ENCODE measurements at places on chromosomes 12 and 14.

DNA sequence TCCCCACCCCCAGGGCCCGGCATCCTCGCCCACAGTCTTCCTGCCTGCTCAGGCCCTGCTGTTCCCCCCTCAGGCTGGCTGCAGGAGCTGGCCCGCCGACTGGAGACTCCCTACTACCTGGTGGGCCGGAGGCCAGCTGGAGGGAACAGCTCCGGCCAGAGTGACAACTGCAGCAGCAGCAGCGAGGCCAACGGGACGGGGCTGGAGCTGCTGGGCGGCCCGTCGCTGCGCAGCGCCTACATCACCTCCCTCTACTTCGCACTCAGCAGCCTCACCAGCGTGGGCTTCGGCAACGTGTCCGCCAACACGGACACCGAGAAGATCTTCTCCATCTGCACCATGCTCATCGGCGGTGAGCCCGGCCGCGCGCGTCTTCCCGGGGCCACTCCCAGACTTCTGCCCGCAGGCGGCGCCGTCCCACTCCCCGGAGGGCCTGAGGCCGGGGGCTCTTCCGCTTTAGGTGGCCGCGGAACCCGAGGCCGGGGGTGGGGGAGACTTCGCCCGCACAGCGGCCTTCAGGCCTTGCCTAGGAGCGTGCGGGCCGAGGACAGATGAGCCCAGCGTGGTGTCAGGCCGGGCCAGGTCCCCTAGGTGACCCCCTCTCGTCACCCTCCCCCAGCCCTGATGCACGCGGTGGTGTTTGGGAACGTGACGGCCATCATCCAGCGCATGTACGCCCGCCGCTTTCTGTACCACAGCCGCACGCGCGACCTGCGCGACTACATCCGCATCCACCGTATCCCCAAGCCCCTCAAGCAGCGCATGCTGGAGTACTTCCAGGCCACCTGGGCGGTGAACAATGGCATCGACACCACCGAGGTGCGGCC, 10.2 kb downstream of the KCNH3 start:
- no peak for DNase-seq

DNA sequence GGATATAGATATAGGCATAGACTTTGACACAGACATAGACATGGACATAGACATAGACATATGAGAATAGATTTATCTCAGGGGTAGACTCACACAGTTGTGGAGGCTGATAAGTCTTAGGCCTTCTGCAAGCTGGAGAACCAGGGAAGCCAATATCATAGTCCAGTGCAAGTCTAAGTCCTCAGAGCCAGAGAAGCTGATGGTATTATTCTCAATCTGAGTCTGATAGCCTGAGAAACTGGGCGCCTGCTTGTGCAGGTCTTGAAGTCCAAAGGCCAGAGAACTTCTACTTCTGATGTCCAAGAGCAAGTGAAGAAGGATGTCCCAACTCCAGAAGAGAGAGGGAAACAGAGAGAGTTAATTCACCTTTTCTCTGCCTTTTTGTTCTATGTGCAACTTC, 476.5 kb downstream of the SLC6A15 start:
- no peak for DNase-seq

DNA sequence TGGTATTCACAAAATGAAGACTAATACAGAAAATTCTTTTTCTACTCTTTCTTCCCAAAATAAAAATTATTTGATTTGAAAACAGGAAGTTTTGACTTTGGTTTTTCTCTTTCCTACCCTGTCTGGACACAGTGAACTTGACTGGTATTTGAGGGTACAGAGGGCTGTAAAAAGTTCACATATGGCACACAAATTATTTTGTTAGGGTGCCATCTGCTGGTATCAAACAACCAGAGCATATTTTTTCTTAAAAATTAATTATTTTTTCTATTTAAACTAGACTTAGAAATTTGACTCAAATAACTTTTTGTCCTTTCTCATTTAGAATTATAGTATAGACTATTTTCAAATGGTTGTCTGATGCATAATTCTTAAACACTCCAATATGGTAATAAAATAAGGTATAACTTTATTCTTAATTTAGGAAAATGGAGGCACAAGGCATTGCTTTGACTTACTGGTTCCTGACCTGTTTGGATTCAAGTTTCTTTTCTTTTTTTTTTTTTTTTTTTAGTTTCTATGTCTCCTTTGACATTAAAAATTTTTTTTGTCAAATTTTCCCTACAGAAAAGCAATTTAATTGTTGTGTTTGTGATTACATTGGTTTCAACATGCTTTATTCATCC, 390.6 kb downstream of the PRKD1 start:
- DNase-seq = no peak

DNA sequence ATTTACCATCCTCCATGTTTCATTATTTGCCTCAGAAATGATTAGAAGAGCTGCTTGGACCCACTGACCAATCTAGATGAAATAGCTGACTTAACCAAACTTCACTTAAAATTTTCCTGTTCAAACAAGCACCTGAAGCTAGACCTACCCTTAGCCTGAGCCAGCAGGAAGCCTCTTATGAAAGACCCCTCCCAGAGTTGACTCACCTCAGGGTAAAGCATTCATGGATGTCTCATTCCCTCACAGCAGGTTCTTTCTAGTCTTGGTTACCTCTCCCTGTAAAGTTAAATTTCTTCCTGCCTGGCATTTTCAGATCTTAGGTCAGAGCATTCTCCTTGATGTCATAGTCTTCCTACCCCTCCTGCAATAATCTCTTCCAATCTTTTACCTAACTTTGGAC, 1209.8 kb downstream of the FLRT2 start:
- no peak for DNase-seq

- DNase-seq = no peak
Observed at GRCh38 chr12:26281320-26281719, 85.9 kb downstream of the SSPN start.

DNA sequence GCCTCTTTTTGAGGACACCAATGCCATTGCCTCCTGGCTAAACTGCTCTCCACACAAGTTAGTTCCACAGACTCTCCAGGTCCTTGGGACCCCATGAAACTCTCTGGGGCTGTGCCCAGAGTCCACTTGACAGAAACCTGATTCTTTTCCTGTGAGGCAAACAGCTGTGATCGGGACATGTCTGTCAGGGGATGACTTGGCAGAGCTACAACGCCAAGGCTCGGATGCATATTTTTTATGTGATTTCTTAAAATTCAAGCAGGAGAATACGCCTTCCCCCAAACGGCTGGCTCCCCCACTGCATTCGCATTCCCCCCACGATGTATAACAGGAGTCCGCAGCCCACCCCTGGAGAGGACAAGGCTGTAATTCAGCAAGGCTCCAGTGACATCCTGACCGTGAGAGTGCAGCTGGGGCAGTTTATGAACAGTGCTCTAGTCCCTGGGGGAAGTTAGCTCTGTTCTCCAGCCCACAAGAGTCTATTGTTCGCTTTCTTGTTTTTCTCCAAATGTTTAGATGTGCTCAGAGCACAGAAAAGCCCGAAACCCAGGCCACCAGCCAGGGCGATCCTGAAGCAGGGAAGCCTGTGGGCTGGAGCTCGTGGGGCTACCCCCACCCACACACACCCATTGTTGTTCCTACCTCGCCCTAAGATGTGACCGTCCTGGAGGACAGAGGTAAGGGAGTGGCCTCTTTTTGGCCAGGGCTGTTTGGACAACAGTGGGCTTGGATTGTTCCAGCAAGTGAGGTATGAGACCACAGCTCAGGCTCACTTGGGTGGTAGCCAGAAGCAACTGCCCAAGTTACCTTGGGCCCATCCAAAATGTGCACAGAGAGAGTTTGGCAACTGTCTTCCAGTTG, 159.5 kb downstream of the ZFP36L1 start:
- DNase-seq = no peak

DNA sequence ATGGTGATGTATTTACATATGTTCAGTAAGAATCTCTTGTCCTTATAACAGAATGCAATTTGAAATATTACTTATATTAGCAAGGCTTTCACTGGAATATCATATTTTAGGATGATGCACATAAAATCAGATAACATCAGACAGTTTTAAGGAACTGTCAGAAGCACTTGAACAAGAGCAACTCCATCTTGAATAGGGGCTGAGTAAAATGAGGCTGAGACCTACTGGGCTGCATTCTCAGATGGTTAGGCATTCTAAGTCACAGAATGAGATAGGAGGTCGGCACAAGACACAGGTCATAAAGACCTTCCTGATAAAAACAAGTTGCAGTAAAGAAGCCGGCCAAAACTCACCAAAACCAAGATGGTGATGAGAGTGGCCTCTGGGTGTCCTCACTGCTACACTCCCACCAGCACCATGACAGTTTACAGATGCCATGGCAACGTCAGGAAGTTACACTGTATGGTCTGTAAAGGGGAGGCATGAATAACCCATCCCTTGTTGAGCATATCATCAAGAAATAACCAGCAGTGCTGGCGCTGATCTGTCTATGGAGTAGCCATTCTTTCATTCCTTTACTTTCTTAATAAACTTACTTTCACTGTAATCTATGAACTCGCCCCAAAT, 27.6 kb upstream of the ETV6 start:
- peak; percentile 11 for DNase-seq

DNA sequence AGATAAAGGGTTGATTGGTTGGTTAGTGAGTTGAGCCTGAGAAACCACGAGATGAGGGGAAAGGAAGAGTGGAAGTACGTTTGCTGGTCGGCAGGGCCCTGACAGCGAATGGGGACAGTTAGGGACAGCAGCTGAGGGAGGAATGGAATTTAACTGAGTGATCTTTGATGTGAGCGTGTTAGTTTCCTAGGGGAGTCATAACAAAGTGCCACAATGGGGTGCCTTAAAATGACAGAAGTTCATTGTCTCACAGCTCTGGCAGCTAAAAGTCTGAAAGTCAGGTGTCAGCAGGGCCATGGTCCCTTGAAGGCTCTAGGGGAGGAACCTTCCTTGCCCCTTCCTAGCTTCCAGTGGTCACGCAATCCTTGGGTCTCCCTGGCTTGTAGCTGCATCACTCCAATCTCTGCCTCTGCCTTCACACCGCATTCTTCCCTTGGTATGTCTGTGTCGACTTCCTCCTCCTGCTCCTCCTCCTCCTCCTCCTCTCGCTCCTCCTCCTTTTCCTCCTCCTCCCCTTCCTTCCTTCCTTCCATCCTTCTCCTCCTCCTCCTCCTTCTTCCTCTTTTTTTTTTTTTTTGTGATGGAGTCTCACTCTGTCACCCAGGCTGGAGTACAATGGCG, 26.0 kb upstream of the RIN3 start:
- no peak for DNase-seq

DNA sequence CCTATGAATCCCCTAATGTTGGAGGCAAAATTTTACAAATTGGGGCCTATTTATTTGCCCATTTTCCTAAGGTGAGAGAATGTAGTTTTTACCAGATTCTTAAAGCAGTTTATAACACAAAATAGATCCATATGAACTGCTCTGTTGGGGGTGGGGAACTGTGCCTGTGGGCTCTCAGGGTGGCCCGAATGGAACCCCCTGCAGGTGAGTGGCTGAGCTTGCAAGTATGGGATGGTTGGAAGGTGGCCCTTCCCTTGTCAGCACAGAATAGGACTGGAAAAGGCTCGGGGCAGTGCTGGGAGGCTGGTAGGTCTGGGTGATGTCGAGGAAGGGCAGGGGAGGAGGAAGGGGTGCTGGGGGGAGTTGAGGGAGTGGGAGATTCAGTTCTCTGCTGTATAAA, 4.9 kb downstream of the VSX2 start:
- no peak for DNase-seq

DNA sequence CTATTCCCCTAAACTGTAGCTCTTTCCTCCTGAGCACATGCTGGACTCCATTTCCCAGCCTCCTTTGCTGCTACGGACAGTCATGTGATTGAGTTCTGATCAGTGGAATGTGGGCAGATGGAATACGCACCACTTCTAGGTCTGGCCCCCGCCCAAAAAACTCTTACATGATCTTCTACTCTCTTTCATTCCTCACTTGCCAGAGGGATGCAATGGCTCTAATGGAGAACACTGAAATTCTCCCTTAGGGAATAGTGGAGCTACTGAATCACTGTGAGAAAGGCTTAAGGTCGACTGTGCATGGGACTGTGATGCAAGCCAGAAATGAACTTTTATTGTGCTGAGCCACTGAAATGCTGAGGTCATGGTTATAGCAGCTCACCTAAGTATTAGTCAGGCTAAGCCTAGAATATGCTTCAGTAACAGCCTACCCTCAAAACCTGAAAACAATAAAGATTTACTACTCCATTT, 13.0 kb upstream of the TMED2 start:
- DNase-seq = no peak

DNA sequence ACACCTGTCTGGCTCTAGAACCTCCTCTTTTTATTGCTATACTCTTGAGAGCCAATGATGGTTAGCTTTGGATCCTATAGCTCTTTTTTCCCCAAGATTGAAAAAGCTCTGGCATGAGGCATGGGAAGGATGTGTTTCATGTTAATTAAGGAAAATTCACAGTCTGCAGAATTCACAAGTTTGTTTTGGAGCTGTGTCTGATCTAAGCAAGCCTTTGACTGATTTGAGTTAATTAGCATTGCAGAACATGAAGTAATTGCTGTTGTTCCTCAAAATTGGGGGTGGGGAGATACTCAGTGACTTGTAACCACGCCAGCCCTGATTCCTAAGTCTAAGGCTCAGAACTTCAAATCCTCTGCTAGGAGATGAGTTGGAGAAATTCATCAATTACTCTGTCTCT, 205.0 kb downstream of the SUDS3 start:
- DNase-seq = no peak

DNA sequence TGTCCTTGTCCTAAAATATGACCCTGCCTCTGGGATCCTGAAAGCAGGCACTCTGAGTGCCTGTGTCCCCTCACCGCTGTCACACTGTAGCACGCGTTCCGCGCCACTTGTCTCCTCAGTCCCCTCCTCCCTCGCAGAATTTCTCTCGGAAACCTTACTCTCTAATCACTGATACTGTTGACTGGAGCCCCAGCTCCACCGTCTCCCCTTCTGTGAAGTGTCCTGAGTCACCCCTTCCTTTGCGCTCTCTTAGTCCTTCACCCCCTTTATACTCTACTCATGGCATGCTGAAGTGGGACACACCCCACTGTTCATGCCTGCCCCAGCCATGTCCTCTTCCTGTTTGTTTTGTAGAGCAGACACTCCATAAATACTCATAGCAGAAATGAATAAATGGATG, 104.7 kb downstream of the ZNF664 start:
- DNase-seq = no peak

DNA sequence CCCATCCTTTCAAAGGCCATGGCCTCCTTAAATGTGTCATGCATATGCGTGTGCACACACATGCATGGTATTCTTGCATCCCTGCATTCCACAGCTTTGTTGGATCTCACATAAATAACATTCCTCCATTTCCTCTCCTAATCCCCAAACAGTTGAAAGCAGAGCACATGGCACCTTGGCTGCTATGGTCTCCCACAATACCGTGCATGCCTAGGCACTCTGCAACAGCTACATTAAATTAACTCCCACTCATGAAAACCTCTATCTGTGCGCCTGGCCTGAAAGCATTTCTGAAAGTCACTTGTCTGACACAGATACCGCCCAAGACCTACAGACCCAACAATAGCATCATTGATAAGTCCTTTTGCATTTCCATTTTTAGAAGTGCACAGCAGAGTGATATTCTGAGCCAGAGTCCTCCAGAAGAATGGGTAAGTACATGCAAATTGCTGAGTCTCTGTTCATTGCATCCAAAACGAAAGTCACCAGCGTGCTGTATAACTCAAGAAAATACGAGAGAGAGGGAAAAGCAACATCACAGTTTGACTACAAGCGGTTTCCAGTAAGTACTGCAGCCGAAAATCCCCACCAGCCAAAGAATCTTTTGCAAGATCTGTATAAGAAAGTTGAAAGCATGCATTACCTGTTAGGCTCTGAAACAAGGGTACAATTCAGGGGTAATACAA, 436 bp downstream of the ASB2 start:
- no peak for DNase-seq

Data from activated CD4-positive, alpha-beta T cell treated with anti-CD3 and anti-CD28 coated beads for 1 hour (primary cell).